GM23338 (cell line): ENCODE measurements at places on chromosomes 4 and X. TPM values are rescaled to one million over a fixed set of nuclear protein-coding genes. Genes with fewer than 3 reads are reported as not detected.

STK32B gene
- total RNA-seq = 1.5 and 2.3 TPM in 2 replicates

DNA sequence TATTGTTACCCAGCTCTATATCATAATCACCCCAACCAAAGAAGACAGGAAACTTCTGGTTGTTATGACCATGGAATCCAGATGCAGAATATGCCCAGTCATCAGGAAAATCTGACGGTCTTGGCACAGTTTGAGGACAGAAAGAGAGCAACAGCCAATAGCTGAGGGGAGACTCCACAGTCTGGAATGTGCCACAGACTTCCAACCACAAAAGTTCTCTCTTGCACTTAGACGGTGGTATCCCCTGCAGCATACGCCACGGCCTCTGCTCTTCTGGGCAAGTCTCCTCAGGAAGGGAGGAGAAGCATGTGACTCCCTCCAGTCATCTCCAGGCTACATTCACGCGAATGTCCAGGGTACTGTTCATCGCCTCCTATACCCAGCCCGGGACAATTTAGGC, 18.4 kb downstream of the ZNF827 start:
- H3K36me3 ChIP-seq = no peaks in the 10 kb centered on the region
- DNase-seq = no peak
- H3K4me1 ChIP-seq = peaks cover 25% of the 10 kb centered on the region
- no peak overlapping the region for H3K4me3 ChIP-seq

GRCh38 chr4:137474711-137475301, 57.5 kb downstream of the PCDH18 start:
- no peak for DNase-seq
- H3K4me3 ChIP-seq = no peak overlapping the region
- peaks cover 14% of the 10 kb centered on the region; the same call in 1 of the 2 replicates for H3K4me1 ChIP-seq
- H3K27ac ChIP-seq = no peak overlapping the region
- no peaks in the 10 kb centered on the region for H3K36me3 ChIP-seq
- H3K27me3 ChIP-seq = no peaks in the 10 kb centered on the region

DNA sequence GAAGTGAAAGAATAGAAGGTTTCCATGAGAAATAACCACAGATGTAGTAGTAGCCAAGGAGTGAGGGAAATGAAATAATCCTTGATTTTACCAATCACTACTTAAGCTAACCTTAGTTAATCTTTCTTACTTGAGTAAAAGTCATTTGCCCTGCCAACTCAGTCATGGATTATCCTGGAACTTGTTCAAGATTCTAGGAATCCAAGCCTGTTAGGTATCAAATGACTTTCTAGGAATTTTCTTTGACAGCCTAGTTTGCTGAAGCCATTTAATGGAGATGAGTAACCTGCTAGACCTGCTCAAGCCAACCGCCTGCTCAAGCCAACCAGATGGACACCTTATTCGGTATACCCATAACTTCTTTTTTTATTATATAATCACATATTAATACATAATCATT, 180.5 kb downstream of the KLHL13 start:
- no peak overlapping the region for H3K27ac ChIP-seq
- no peaks in the 10 kb centered on the region for H3K4me1 ChIP-seq
- no peak for DNase-seq
- H3K4me3 ChIP-seq = no peak overlapping the region
- H3K27me3 ChIP-seq = no peaks in the 10 kb centered on the region
- H3K36me3 ChIP-seq = no peaks in the 10 kb centered on the region

DNA sequence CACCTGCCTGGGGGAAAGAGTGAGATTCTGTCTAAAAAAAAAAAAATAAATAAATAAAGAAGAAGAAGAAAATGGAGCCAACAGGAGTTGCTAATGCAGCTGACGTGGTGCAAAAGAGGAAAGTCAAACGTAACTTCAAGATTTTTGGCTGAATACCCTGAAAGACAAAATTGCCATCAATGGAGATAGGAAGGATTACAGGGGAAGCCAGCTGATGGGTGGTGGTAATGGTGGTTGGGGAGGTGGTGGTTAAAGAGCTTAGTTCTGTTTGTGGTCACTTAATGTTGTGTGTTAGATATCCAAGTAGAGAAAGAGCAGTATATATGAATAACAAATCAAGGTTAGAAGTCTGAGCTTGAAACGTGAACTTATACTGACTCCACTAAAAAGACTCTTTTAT, 225.4 kb downstream of the ARHGAP24 start:
- H3K27ac ChIP-seq = no peak overlapping the region
- no peak overlapping the region for H3K4me3 ChIP-seq
- H3K4me1 ChIP-seq = no peaks in the 10 kb centered on the region

DNA sequence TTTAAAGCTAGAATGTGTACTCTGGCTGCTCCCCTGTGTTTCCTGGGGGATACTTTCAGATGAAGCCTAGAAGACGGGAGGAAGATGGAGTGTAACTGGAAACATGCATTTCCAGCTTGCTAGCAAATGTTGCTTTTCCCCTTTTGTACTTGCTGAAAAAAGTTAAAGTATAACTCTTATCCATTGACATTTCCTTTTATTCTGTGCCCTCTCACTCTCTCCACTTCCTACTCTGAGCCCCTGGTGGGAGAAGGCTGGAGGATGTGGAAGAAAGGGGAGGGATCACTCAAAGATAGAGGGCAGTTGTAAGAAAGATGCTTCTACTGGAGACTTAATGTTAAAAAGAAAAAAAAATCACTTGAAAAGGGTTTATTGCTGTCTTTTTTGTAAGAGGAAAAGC, 396.5 kb downstream of the DTHD1 start:
- no peaks in the 10 kb centered on the region for H3K27me3 ChIP-seq
- DNase-seq = no peak
- H3K4me3 ChIP-seq = no peak overlapping the region

DNA sequence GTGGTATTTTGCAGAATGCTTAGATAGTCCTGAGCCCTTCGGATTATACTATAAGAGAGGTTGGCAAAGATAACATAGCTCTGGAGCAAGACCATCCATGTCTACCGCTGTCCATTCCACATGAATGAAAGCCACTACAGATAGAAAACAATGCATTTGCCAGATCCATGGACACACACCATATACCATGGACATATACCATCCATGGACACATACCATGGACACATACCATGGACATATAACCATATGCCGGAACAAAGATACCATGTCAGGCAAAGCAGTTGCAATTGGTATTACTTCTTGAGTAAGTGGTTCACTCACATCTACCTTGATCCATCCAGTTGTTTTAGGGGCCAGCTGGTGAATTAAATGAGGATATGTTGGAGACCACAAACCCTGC, 53.2 kb upstream of the ATP6AP2 start:
- DNase-seq = no peak
- no peaks in the 10 kb centered on the region for H3K36me3 ChIP-seq
- no peak overlapping the region for H3K27ac ChIP-seq

GRCh38 chr4:71334465-71334882, 4.3 kb upstream of the SLC4A4 start:
- H3K36me3 ChIP-seq = no peaks in the 10 kb centered on the region
- H3K4me1 ChIP-seq = no peaks in the 10 kb centered on the region
- no peaks in the 10 kb centered on the region for H3K27me3 ChIP-seq
- DNase-seq = no peak
- no peak overlapping the region for H3K4me3 ChIP-seq

DNA sequence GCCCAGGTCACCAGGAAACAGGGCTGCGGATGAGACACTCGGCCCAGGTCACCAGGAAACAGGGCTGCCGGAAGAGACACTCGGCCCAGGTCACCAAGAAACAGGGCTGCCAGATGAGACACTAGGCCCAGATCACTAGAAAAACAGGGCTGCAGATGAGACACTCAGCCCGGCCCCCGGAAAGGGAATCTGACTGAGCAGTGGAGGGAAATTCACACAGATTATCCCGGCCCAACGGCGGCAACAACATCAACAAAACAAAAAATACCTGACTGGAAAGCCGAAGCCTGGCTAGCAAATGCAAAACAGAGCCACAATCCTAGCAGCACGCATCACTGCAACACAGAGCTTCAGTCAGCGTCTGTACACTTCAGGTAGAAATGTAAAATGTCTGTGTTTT, 20.7 kb downstream of the AFAP1 start:
- H3K36me3 ChIP-seq = no peaks in the 10 kb centered on the region
- no peaks in the 10 kb centered on the region for H3K27me3 ChIP-seq
- no peak for DNase-seq
- H3K4me1 ChIP-seq = peaks cover 21% of the 10 kb centered on the region

- no peaks in the 10 kb centered on the region for H3K4me1 ChIP-seq
- DNase-seq = no peak
- H3K27ac ChIP-seq = no peak overlapping the region
- no peaks in the 10 kb centered on the region for H3K36me3 ChIP-seq
- no peak overlapping the region for H3K4me3 ChIP-seq
These were observed 171.8 kb upstream of the PACRGL start for GRCh38 chr4:20528508-20528907.
